8988T (cell line): ENCODE measurements at places on chromosomes 6 and 20.

DNA sequence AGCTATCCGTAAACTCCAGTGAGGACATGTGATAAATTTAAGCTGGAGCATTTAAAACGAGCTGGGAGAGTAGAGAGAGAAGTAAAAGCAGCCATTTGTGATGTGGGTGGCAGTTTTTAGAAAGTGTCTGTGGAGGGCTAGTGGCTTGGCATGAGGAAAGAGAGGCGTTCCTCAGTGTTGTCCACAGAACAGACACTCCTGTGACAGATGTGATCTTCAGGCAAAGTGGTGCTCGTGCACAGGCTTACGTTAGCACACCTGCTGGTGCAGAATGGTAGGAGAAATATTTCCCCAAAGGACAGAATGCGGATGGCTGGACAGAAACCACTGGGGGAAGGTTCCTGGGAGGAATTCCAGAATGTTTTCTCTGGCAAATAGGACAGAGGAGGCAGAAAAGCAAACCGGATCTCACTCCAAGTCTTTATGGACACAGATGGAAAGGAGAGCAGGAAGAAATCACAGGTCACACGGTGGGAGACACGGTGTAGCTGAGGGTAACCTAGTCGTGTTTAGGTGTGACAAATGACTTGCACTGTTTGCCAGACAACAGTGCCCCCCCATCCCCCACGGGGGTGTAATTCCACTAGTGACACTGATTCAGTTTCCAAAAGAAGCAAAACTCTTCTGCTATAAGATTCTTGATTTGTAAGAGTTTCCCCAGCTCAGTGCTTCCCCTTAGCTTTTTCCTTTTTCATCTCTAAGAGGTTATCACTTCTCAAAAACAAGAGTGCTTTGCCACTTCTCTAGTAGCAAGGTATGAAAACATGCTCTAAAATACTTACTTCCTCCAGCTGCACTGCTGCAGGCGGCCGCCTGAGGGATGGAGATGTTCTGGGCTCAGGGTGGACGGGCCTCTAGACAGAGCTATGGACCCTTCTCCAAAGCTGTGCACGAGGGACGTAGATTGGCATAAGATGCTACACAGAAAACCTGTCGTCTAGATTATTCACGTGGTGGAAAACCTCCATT lies 293.2 kb downstream of the QKI start:
- DNase-seq: no peak

DNA sequence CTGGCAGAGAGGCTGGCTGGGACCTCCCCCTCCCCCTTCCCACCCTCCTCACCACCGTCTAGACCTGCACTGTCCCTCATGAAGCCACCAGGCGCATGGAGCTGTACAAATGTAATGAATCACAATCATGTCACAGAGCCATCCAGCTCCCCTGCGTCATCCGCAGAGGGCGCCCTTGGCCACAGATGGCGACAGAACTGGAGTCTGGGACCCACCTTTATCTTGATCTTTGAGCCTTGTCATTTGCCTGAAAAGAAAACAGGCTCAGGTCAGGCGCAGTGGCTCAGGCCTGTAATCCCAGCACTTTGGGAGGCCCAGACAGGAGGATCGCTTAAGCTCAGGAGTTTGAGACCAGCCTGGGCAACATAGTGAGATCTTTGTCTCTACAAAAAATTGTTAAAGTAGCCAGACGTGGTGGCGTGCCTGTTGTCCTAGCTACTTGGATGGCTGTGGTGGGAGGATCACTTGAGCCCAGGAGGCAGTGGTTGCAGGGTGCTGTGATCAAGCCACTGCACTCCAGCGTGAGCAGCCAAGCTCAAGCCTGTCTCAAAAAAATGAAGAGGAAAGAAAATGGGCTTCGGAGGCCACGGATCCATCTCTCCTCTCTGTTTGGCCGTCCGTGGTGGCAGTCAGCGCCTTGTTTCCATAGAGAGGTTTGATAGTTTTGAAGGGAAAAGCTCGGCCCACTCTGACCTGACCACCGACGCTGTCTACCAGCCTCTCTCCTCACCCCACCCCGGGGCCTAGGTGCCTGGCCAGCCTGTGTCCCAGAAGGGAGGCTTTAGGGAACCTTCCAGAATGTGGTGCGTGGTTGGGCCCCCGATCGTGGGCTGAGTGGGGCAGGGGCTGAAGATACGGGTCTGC lies 6.2 kb downstream of the COL9A3 start:
- DNase-seq: peak; percentile 100

- no peak for DNase-seq
Measured at GRCh38 chr6:9121549-9121948, 686.2 kb upstream of the SLC35B3 start.

- no peak for DNase-seq
Measured at GRCh38 chr6:167684276-167685104, 142.2 kb upstream of the AFDN start.

GRCh38 chr6:84428300-84428907 lies 201.0 kb upstream of the CEP162 start:
- no peak for DNase-seq

GRCh38 chr20:9838035-9838377 lies 870 bp downstream of the PAK5 start:
- no peak for DNase-seq

DNA sequence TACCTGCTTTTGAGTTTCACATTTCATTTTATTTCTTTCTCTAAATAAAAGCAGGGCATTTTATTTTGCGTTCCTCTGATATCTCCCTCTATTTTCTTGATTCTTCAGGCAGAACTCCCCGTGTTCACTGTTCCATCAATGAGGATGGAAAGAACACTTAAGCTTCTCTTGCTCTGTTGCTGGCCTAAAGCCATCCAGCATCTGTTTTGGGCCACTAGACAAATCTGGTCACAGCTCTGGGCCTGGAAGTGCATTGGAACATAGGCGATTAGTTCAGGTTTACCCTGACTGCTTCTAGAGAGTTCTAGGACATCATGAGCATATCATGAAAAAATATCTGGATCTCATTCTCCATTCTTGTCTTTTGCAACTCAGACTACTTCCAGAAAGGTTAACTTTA lies 611.2 kb downstream of the UTRN start:
- no peak for DNase-seq

DNA sequence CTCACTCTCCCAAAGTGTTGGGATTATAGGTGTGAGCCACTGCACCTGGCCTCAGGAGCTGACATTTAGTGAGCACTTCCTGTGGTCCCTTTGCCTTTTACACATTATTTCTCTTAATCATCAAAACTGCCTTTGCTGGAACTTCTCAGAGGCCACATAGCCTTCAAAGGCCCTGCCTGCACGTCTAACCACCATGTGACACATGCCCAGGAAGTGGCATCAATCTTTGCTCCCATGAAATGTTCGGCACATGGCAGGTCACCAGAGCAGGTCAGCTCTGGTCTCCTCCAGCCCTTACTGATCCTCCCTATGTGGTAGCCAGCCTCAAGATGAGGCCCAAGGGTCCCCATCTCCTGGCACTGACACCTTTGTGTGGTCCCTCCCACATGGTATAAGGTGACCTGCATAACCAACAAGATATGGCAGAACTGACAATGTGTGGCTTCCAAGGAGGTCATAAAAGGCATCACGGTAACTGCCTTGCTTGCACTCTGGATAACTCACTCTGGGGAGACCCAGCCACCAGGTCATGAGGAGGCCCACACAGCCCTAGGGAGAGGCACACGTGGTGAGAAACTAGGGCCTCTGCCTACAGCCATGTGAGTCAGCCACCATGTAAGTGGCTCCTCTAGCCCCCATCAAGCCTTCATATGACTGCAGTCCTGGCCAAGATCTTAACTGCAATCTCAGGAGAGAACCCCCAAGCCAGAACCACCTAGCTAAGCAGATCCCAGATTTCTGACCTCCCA lies 28.8 kb upstream of the HMGA1 start:
- DNase-seq: no peak

GRCh38 chr20:54228841-54229240 lies 21.0 kb downstream of the PFDN4 start:
- no peak for DNase-seq

DNA sequence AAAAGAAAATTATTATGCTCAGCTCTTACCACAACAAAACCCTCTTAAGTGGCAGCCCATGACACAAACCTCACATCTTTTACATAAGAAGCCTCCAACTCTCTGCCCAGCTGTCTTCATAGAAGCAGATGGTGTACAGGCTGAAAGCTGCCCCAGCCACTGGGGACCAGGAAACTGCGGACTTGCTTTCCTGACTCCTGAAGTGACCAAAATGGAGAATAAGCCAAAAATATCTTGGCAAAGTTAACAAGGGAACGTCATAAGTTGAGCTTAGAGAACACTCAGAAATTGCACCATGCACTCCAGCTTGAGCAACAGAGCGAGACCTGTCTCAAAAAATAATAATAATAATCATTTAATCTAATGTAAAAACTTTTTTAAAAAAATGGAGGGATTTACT lies 160.3 kb upstream of the CDYL start:
- DNase-seq: no peak

DNA sequence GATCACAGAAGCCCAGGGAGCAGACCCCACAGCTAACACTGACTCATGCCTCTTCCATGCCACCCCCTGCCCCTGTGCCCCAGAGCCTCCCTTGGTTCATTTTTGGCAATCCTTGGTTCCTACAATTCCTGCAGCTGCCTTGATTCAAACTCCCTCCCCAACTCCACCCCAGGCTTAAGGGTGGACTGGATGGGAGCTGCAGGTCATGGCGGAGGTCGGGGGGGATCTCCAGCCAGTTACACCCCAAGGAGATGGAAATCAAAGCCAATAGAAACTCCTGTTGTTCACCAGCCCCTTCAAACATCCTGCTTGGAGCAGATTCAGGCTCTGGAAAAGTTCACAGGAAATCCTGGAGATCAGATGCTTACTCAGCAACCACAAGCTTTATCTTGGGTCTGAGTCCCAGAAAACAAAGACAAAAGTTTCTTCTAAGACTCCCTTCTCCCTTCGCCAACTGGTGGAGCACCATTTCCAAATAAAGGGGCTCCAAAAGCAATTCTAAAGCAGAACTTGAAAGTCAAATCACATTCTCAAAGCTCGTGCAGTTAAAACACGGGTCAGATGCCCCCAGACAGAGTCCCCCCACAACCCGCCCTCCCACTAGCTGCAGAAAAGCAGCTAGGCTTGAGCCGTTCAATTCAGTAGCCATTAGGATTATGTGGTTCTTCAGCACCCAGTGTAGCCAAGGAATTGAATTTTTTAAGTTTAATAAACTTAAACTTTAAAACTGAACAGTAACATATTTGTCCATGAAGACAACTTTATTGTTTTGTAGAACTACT lies 149.5 kb downstream of the ANKRD60 start:
- DNase-seq: no peak

DNA sequence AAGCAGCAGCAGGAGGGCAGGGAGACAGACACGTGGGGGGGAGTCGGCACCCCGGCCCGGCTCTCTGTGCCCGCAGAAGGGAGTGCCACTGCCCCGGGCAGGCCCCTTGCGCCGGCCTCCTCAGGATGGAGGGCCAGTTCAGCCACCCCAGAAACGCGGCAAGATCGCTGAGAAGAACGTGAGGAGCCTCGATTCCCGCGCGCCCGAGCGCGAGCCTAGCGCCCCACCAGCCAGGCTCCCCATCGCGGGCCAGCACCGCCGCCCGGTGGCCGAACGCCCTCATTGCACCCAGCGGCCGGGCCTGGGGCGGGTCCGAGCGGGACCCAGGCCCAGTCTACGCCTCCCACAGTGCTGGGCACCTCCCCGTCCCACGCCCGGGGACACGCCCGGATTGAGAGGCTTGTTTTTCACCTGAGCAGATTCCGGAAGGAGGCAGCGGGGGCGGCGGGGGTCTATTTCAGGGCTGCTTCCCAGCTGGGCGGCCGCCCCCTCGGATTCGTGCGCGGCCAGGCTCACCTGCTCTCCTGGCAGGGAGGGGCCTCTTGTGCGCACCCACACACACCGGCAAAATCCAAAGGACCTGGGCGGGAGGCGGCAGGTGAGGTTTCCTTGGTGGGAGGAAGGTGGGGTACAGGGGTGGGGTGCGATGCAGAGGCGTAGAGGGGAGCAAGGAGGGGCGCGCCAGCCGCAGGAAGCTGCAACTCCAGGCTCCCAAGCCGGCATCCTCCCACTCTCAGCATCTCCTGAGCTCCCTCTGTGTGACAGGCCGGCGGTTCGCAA lies 9.0 kb upstream of the GRM4 start:
- DNase-seq: peak; percentile 95

DNA sequence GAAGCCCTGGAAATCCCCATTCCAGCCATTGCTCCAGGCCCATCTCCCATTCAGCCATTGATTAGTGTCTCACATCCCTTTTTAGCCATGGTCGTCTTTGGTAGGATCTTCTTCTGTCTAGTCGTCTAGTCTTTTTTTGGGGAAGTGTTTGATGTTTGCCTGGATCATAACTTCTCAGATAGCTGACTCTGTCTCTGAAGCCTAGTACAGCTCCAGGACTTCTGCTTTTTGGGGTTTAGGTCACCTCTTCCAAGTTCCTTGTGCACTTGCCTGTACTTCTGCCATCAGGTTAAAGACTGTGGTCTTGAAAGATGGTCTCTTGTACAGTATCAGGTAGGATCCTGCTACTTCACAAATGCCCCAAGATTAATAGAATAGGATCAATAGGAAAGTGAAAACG lies 553.5 kb downstream of the PKHD1 start:
- DNase-seq: no peak

GRCh38 chr6:107917451-107918375 lies 40.3 kb downstream of the SEC63 start:
- no peak for DNase-seq

DNA sequence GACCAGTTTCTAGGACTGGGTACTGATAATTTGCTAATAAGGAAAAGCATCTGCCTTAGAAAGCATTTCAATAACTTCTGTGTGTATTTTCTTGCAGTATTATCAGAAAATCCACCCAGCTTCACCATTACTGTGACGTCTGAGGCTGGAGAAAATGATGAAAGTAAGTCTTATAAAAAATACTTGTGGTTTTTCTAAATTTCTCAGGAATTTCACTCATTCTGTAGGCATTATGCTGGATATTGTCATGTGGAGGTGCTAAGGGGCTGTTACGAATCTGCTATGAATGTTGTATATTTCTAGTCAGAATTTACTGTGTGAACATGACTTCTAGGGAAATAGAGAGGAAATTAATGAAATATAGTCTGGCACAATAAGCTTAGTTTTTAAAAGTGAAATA lies 8.9 kb downstream of the RWDD1 start:
- DNase-seq: no peak

GRCh38 chr6:112193535-112194051 lies 60.8 kb downstream of the LAMA4 start:
- DNase-seq: no peak

- peak; percentile 41 for DNase-seq
Measured at GRCh38 chr6:24126586-24127192, 674 bp downstream of the NRSN1 start.

DNA sequence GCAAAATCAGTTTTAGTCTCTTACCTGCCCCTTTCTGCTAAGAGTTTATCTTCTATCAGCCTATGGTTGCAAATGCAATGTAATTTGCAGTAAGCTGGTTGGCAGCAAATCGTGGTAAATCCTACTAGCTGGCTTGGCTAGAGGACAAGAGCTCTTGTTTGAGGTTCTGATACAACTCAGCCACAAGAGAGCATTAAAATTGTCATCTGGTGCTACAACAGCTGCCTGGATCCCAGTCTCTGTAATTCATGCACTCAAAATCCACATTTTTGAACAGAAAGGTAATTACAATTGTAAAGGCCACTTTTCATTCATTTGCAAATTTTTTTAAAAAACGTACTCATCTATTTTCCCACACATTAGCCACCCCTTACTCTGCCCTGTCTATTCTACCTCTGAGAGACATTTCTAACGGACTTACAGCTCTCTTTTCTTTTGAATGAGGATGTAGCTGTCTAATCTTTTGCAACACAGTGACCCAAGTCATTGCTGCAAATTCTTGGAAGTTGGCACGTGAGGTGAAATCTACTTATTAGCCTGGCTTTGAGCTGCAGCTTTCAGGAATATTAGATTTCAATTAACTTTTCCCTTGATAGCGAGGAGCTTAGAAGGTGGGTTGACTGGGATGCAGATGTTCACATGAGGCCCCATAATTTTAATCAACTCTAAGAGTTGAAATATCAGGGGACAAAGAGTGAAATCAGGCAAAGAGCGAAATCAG lies 54.0 kb upstream of the FAM184A start:
- DNase-seq: no peak
